Glutamatergic neuron (in vitro differentiated cells): ENCODE measurements at places on chromosomes 16 and 17. TPM values are rescaled to one million over a fixed set of nuclear protein-coding genes. Genes with fewer than 3 reads are reported as not detected.
A peak's percentile ranks its signal among the peaks of the same experiment; 100 is the strongest.

DNA sequence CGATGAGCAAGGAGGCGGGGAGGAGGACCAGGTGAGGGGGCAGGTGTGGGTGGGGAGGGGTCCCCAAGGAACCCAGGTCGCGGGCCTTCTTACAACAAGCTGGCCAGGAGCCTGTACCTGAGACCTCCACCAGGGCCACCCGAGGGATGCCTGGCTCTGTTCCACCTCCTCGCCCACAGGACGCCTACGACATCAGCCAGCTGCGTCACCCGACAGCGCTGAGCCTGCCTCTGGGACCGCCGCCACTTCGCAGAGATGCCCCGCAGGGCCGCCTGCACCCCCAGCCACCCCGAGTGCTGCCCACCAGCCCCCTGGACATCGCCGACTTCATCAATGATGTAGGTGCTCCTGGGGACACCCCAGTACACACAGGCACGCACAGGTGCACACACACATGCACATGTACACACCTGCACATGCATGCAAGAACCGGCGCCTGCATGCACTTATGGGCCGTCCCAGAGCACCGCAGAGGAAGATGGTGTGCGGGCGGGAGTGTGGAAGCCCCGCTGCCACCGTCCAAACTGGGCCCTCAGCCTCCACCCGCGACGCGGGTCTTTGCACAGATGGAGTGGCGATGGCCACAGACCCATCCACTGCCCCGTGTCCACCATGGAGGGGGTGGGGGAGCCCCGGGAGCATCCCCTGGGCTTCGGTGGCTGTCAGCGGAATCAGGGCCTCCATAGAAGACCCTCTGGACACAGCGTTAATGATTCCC is 6.6 kb downstream of the SLC22A31 start:
- H3K27ac ChIP-seq, result no peak overlapping the region
- H3K4me1 ChIP-seq, result peaks cover 2% of the 10 kb centered on the region
- DNase-seq, result peak; percentile 21
- no peak overlapping the region for H3K4me3 ChIP-seq
- H3K27me3 ChIP-seq, result peaks cover 16% of the 10 kb centered on the region
- H3K36me3 ChIP-seq, result no peaks in the 10 kb centered on the region

- no peaks in the 10 kb centered on the region for H3K36me3 ChIP-seq
- no peak for DNase-seq
- no peak overlapping the region for H3K4me3 ChIP-seq
- no peaks in the 10 kb centered on the region for H3K27me3 ChIP-seq
Observed at GRCh38 chr17:30095507-30096244, 20.9 kb upstream of the NSRP1 start.

DNA sequence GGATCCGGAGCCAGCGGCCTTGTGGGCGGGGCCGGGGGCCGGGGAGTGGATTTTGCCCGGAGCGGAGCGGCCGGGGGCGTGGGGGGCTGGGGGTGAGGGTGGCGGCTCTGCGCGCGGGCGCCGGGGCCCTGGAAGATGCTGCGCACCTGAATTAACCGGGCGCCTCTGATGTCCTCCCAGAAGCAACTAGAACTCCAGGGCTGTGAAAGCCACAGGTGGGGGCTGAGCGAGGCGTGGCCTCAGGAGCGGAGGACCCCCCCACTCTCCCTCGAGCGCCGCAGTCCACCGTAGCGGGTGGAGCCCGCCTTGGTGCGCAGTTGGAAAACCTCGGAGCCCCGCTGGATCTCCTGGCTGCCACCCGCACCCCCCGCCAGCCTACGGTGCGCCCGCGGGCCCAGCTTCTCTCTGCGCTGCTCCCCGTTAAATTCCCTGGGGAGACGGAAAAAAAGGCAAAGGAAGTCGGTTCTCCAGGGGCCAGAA is 549 bp downstream of the SLC26A11 start:
- peaks cover 5% of the 10 kb centered on the region for H3K4me1 ChIP-seq
- peak overlapping the region; percentile 82 for H3K4me3 ChIP-seq
- no peak for DNase-seq
- peaks cover 11% of the 10 kb centered on the region for H3K27me3 ChIP-seq

DNA sequence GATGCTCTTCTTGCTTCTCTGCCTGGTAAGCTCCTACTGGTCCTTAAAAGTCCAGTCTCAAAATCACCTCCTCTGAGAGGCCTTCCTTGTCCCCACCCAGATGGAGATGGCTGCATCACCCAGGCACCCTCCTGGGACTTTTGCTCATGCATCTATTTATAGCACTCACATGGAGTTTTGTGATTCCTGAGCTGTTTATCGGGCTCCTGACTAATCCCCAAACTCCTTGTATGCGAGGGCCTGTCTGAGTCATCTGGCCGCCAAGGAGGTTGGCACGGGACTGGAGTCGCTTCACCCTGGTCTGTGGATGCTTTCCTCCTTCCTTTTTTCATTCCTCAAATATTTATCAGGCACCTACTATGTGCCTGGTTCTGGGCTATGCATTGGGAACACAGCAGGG is 2.3 kb upstream of the MAP2K3 start:
- H3K36me3 ChIP-seq, result no peaks in the 10 kb centered on the region
- H3K4me3 ChIP-seq, result peak overlapping the region; percentile 52
- H3K27me3 ChIP-seq, result peaks cover 18% of the 10 kb centered on the region
- DNase-seq, result no peak

- H3K36me3 ChIP-seq, result peaks cover 11% of the 10 kb centered on the region
- peaks cover 35% of the 10 kb centered on the region for H3K4me1 ChIP-seq
- H3K4me3 ChIP-seq, result peak overlapping the region; percentile 71
- peaks cover 29% of the 10 kb centered on the region for H3K27me3 ChIP-seq
- DNase-seq, result no peak
Observed at GRCh38 chr17:64502809-64503208, 3.3 kb downstream of the DDX5 start.

DNA sequence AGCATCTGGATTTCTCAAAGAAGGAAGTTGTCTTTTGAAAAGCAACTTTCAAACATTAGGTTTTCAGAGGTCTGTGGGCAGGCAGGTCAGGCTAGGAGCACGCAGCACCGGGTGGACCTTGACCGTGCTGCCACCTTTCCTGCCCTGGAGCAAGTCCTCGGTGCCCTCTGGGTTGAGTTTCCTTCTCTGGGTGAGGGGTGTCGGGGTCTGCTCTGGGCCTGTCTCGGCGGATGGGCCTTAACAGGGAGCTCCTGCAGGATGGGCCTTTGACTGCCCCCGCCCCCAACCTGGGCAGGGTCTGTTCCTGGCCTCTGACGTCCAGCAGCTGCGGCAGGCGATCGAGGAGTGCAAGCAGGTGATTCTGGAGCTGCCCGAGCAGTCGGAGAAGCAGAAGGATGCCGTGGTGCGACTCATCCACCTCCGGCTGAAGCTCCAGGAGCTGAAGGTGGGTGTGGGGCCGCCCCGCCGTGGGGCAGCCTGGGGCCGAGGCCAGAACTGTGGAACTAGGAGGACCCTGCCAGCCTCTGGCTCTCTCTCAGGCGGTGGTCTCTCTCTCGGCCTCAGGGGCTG is 8.7 kb downstream of the DEF8 start:
- no peaks in the 10 kb centered on the region for H3K36me3 ChIP-seq
- H3K4me3 ChIP-seq, result no peak overlapping the region
- H3K27me3 ChIP-seq, result peaks cover 14% of the 10 kb centered on the region
- H3K4me1 ChIP-seq, result peaks cover 20% of the 10 kb centered on the region
- DNase-seq, result no peak

GRCh38 chr17:35169835-35170363 is 22.3 kb downstream of the UNC45B start:
- H3K4me1 ChIP-seq, result peaks cover 2% of the 10 kb centered on the region
- no peak for DNase-seq
- no peak overlapping the region for H3K4me3 ChIP-seq
- H3K36me3 ChIP-seq, result no peaks in the 10 kb centered on the region

GRCh38 chr17:55249861-55250260 is 14.9 kb upstream of the HLF start:
- H3K4me1 ChIP-seq, result no peaks in the 10 kb centered on the region
- no peak overlapping the region for H3K27ac ChIP-seq
- no peaks in the 10 kb centered on the region for H3K27me3 ChIP-seq
- no peak overlapping the region for H3K4me3 ChIP-seq
- no peaks in the 10 kb centered on the region for H3K36me3 ChIP-seq

GRCh38 chr16:57306676-57307341 is 22.3 kb upstream of the PLLP start:
- peaks cover 6% of the 10 kb centered on the region for H3K27me3 ChIP-seq
- no peak overlapping the region for H3K27ac ChIP-seq
- no peak overlapping the region for H3K4me3 ChIP-seq
- no peaks in the 10 kb centered on the region for H3K4me1 ChIP-seq

DNA sequence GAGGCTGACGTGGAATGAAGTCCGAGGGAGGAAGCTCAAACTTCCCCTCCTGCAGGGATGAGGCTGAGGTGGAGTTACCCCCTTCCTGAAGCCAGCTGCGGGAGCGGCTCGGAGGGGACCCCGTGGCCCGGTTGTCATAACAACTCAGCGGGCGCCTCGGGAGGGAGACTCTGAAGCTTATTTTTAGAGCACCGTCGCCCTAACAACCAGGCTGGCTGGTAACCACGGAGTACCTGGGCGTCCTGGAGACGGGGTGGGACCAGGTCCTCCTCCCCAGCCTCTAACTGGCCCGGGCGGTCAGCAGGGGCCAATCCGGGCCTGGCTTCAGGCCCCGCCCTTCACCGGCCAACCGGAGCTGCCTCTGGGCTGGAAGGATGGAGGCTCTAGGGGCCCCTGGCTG is 27.7 kb downstream of the NECAB2 start:
- no peak overlapping the region for H3K4me3 ChIP-seq
- H3K27me3 ChIP-seq, result peaks cover 7% of the 10 kb centered on the region

GRCh38 chr16:68499006-68499405 is 40.1 kb upstream of the ZFP90 start:
- no peak overlapping the region for H3K27ac ChIP-seq
- H3K4me3 ChIP-seq, result no peak overlapping the region
- H3K4me1 ChIP-seq, result no peaks in the 10 kb centered on the region
- DNase-seq, result no peak
- H3K27me3 ChIP-seq, result no peaks in the 10 kb centered on the region

GRCh38 chr17:63550817-63551639 is 751 bp downstream of the DCAF7 start:
- peaks cover 24% of the 10 kb centered on the region for H3K4me1 ChIP-seq
- H3K4me3 ChIP-seq, result peak overlapping the region; percentile 93
- H3K36me3 ChIP-seq, result no peaks in the 10 kb centered on the region
- peaks cover 4% of the 10 kb centered on the region for H3K27me3 ChIP-seq
- DNase-seq, result no peak

DNA sequence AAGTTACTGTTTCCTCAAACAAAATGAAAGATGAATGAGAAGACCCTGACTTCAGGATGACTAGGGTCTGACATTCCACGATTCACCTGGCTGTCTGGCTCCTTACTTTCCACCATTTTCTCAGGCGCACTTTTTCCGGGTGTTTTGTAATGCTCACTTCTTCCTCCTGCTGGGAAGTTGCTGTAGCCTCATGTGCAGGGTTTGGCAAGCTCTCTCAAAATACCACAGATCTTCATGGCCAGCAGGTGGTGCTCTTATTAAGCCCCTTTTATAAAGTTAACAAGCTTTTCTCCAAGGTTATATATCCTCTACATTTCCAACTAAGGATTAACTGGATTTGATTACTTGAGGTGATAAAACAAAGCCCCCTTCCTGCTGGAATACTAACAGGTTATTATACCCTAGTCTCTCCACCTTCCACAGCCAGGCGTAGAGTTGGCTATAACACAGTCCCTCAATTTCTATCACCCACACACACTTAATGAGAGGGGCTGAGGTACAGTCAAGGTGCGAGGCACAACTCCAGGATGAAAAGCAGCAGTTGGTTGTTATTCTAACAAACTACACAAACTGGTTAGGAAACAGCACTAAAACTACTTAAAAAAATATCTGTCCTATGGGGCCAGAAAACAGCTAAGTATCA is 45.4 kb downstream of the STH start:
- H3K27ac ChIP-seq, result no peak overlapping the region
- peaks cover 4% of the 10 kb centered on the region for H3K27me3 ChIP-seq
- H3K4me3 ChIP-seq, result no peak overlapping the region
- H3K36me3 ChIP-seq, result no peaks in the 10 kb centered on the region

GRCh38 chr17:2058586-2059546 is 4.0 kb downstream of the HIC1 start:
- no peak overlapping the region for H3K4me3 ChIP-seq
- no peaks in the 10 kb centered on the region for H3K36me3 ChIP-seq
- peaks cover 9% of the 10 kb centered on the region for H3K4me1 ChIP-seq
- peaks cover 10% of the 10 kb centered on the region for H3K27me3 ChIP-seq

The SLC2A4 gene
- 0.42 TPM for total RNA-seq

The ZNF768 gene
- total RNA-seq, result 45.6 TPM

The VWA3A gene
- total RNA-seq, result 0.17 TPM

The CIBAR2 gene
- not detected for total RNA-seq

The SHCBP1 gene
- 2.4 TPM for total RNA-seq

The MAPK8IP3 gene
- total RNA-seq, result 281 TPM

The KRTAP4-3 gene
- total RNA-seq, result not detected

The KCNJ2 gene
- total RNA-seq, result 1.3 TPM

The ABAT gene
- 70.9 TPM for total RNA-seq

The SNX11 gene
- total RNA-seq, result 44.0 TPM

The RNF166 gene
- 26.5 TPM for total RNA-seq
